ENCODE measurements at places on chromosomes 7 and 10.

DNA sequence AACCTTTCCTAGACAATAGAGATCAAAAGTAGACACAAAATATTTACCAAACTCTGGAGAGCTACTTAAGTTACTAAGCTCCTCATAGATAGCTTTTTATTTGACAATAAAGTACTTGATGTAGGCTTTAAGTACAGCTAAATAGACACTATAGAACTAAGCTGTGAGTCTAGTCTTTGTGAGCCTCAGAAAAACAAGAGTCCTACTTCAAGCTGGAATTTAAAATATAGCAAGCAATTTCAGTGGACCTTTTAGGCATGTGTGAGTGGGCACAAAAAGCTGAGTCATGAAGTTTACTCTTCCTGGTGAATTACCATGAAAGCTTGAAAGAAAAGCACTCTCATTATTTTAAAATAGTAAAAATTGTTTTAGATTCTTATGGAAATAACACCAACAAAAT lies 76.1 kb downstream of the ADD3 start:
- DNase-seq = peak; percentile 61

DNA sequence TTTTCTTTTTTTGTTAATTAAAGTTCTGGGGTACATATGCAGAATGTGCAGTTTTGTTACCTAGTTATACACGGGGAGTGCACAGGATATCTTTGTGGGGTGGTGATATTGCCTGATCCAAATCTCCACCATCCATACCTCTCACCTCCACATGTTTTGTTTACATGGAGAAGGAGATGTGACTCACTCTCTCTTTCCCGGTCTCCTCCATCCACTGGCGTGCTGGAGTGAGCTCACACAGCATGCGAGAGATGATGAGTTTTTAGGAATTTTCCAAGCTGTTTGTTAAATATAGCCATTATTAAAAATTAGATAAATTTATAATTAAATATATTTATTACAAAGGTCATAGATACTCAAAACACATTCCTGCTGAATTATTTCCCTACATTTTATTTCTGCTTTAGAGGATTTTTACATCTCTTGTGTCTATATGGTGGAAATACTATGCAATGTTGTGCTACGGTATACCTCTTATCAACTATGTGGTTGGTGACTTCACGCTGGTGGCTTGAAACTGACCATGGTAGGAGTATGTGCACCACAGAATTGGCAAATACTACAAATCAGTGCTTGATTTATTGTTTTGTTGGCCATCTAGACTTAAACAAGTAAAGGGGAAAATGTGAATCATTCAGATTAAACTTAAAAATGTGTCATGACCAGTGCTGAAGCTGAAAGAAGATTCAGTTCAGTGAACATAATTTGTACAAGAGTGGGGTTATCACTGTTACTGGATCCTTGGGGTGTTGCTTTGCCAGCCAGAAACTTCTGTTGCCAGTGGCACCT lies 107.9 kb upstream of the FAM180A start:
- no peak for DNase-seq

- DNase-seq = no peak
Observed at GRCh38 chr7:119879835-119880234, 393.1 kb upstream of the KCND2 start.

DNA sequence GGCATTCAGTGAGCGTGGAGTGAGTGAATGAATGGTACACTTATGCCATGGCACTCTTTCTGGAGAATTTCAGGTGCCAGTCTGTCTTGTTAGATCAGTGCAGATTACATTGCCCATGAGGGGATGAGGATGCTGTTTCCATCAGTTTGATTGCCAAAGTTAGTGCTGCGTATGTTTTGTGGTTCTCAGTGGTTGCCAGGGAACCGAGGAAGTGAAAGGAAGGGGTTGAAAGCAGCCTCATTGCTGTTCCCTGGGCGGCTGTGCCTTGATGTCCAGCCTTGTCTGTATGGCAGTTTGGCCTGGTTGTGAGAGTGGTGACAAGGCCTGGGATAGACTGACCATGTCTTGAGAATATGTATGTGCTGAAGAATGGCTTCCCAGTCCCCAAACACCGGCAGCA lies 30.2 kb downstream of the WBP1L start:
- no peak for DNase-seq

DNA sequence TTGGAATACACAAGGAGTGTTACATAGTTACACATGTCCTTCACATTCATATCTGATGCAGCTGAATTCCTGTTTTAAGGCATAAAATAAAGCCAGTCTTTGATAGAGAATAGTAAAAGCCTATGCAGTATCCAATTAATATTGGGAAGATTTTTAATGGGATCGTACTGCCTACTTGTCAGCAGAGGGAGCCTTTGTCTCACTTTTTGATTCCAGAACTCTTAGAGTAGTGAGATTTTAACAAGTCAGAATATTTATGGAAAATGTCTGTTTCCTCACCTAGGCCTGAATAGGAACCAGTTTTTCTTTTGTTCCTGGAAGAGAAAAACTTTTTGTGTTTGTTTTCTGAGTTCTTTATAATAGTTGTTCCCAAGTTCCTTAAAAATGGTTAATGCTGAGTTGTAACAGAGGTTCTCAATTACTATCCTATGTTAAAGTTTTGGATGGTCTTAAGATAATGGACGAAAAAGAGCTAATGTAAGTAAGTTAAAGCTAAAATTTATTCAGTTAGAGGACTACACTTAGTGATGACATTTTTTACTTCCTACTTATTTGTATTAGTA lies 114.0 kb downstream of the BBS9 start:
- DNase-seq = peak; percentile 24

DNA sequence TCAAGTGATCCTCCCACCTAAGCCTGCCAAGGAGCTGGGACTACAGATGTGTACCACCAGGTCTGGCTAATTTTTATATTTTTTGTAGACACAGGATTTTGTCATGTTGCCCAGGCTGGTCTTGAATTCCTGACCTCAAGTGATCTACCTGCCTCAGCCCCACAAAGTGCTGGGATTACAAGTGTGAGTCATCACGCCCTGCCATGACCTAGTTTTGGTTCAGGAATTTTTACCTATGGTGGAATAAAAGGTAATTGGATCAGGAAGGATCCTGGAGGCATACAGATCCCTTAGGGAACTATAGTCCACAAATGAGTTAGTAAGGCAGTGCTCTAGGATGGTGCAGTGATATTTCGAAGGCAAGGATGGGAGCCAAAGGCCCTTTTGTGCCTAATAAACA lies 717.9 kb downstream of the PHTF2 start:
- DNase-seq = no peak

All from DMS153 (cell line).